ENCODE measurements at places on chromosomes 2 and 18. TPM values are rescaled to one million over a fixed set of nuclear protein-coding genes. Genes with fewer than 3 reads are reported as not detected.

GRCh38 chr2:66565291-66565690, 130.4 kb downstream of the MEIS1 start:
- DNase-seq = no peak

DNA sequence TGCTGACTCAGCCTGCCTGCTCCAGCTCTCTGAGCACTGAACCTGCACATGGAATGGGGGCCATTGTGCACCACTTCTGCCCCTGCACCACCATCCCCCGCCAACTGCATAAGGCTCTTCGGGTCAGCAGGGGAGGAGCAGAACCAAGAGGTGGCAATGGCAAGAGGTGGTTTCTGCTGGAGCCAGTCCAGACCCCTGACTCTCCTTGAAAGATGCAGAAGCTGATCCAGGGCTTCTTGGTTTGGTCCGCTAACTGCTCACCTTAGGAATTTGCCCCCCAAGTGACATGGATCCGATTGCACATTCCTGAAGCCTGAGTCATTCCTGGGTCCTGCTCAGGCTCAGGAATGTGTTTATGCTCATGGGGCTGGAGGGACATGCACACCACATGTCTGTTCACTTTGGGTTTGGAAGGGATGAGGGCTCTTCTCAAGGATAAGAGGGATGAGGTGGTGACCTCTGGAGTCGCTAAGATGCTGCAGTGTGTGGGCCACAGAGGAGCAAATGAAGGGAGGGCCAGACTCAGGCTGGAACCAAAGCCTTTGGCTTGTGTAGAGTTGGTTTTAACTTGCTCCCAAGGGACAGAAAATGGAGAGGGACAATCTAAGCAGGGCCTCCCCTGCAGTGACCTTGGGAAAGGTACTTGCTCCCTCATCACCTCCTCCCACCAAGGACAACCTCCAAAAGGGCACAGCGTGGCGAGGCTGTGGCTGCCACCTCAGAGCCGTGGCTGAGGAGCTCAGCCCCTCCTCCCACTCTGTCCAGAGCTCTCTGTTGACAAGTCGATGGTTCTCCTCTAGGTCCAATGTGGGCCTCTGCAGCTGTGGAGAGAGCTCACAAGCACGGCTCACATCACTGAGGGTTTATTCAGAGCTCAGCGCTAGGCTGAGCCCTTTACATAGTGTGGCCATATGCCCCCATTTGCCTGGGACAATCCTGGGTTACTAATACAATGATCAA, 66.2 kb downstream of the HS1BP3 start:
- peak; percentile 92 for DNase-seq

GRCh38 chr2:17515652-17516051, 2.6 kb downstream of the RAD51AP2 start:
- no peak for DNase-seq

The SERPINB12 gene
- total RNA-seq = not detected

DNA sequence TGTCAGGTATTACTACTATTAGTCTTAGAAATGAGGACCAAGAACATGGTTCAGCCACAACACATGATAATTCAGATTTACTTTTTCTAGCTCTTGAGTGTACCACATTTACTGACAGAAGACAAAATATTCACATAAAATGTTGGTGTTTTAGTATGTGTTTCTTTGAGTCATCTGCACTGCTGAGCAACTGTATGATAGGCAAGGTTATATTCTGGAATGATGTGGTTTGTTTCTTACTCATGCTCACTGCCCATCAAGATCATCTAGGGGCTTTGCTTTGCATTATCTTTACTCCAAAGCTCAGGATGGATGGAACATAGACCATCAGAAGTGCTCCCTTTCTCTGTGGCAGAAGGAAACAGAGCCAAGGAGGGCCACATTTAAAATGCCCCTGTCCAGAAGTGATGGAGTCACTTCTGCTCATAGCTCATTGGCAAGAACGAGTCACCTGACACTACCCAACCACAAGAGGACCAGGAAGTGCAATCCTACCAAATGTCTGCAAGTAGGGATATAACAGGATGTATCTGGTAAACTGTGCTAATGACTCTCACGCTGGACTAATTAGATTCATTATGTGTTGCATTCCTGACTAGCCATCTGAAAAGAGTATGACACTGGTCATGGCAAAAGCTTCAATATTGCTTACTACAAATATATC, 81.5 kb downstream of the DIS3L2 start:
- no peak for DNase-seq

DNA sequence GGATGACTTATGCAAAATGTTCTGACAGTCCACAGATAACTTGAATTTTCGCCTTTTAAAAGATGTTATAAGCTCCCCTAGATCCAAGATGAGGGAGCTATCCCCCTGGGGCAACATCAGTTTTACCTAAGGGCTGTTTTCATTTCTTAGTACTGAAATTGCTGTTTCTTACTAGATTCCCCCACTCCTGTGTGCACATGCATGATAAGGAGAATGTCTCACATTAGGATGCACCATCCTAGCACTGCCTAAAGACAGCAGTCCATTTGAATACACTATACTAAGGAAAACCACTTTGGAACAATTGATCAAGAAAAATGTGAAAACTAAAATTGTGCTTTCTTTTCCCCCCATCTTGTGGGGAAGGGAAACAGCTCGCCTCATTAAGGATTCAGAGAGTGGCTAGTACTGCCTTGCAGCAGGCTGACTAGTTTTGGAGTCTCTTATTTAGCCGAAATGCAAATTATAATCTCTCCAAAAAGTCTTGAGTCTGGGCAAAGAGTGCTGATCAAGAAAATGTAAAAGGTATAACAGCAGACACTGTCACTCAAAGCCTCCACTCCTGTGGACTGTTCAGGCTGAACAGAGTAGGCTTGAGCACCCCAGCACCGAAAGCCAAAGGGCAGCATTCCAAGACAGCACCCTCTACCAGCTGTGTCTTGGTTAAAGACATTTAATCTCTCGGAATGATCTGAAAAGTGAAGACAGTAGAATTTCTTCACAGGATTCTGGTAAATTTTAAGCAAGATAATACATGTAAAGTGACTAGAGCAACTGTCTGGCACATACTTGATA, 65.0 kb downstream of the ZNF385B start:
- DNase-seq = no peak

The RESP18 gene
- total RNA-seq = not detected

GRCh38 chr2:176391148-176391419, 121.8 kb downstream of the MTX2 start:
- DNase-seq = peak; percentile 0

DNA sequence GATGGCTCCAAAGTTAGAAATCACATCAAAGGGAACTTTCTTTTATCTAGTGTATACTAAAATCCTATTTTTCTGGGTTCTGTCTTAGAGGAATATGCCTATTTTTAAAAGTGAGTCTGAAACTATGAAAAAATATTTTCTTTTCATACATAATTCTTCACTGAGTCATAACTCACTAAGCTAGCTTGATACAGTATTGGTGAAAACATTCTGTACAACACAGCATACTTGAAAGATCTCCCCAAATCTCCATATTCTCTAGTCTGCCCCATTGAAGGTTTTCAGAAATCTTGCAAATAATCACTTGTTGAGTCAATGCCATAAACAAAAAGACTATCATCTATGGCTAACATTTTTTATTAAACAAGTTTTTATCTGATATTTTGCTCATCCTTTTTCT, 44.5 kb downstream of the COL3A1 start:
- no peak for DNase-seq

GRCh38 chr2:208990716-208991115, 433.1 kb upstream of the MAP2 start:
- DNase-seq = no peak

- DNase-seq = peak; percentile 35
Observed at GRCh38 chr2:18178736-18179349, 300.4 kb downstream of the KCNS3 start.

- no peak for DNase-seq
Observed at GRCh38 chr2:110755491-110756078, 23.2 kb downstream of the ACOXL start.

GRCh38 chr18:60021556-60021955, 121.8 kb downstream of the PMAIP1 start:
- DNase-seq = no peak

DNA sequence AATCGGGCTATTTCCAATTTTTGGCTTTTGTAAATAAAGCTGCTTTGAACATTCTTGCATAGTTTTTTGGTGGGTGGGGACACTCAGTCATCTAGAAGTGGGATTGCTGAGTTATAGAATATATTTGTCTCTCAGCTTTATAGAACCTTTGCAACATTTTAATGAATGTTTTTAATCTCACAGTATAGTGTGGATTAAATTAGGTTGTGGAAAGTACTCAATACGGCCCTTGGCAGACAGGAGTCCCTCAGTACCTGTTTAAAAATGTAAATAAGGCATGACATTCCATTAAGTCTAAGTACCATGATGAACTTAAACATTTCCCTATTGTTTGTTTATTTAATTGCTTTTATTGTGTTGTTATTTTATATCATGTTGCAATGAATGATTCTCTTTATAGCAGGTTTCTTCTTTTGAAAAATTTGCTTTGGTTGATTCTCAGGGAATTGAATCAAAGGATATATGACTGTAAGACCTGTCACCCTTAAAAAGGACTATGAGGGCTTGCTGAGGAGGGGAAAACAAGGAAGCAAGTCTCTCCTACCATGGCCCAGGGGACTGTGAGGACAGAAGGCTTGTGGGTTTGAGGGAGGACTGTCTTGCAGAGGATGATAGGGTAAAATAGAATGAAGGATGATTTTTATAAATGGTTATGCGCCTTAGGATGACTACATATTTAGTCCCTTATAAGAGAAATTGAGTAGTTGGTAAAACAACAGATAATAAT, 165.1 kb downstream of the RPIA start:
- DNase-seq = no peak

The SPR gene
- total RNA-seq = 52.5 TPM

The ATOH8 gene
- 13.1 TPM for total RNA-seq

The ZDBF2 gene
- total RNA-seq = 4.1 TPM

DNA sequence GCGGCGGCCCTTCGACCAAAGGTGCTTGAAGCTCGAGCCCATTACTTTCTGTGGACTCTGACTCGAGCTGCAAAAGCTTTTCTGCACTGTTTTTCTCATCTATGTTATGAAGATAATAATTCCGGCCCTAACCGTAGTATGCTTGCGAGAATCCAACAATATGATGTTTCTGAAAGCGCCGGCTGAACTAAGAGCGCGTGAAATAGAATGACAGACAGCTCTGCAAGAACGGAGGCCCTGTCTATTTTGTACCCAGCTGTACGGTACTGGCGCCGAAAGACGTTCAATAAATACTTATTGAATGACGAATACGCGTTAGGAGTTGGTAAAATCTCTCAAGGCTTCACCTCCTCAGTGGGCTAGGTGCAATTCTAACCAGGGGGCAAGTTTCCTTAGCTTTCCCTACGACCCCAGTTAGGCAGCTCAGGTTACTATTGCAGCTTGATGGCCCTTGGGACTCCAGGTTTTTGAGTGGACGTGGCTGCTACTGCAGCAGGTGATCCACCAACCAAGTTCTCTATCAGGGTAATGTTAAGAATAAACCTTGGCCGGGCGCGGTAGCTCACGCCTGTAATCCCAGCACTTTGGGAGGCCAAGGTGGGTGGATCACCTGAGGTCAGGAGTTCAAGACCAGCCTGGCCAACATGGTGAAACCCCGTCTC, 570 bp downstream of the SCRN3 start:
- DNase-seq = no peak

The FSHR gene
- not detected for total RNA-seq

DNA sequence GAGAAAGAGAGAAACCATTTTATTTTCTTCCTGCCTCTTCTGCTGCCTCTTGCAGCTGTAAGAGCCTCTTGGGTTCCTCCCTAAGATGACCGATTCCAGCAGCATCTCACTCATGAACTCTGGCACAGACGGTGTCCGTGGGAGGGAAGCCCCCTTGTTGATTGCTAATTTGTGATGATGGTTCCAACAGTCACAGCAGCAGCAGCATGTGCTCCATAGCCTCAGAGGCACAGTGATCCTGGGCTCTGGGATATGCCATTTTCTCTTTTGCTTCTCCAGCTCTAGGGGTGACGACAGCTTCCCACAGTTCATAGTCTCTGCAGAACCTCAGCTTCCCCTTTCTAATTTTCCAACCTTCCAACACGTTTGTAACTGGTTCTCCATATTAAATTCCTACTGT, 324.2 kb upstream of the HS6ST1 start:
- no peak for DNase-seq

DNA sequence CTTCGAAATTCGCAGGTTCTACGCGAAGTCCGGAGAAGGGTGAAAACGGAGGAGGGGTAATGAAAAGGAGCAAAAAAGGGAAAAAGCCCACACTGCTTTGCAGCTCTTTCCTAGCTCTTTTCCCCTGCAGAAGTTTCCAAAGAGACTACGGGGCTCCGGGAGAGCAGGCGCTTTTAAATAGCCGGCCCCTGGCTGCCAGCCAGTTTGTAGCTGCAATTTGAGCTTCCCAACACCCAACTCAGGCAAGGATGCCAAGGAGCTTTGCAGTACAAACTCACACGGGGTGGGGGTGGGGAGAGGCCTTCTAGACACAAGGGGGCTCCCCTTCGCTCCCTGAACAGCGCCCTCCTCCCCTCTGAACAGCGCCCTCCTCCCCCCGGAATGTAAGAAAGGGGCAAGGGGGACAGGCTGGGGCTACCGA, at the start of gene IGFBP5:
Gene IGFBP5, minus strand, starts transcription at position 149 of the 421 bp plus-strand sequence. CDS start 774 bp downstream, outside the sequence.
- DNase-seq = peak; percentile 82

GRCh38 chr2:226131299-226131784, 668.3 kb downstream of the IRS1 start:
- DNase-seq = no peak

The CHCHD5 gene
- total RNA-seq = 38.6 TPM

- no peak for DNase-seq
Observed at GRCh38 chr2:217844696-217845095, 158.1 kb downstream of the TNS1 start.

DNA sequence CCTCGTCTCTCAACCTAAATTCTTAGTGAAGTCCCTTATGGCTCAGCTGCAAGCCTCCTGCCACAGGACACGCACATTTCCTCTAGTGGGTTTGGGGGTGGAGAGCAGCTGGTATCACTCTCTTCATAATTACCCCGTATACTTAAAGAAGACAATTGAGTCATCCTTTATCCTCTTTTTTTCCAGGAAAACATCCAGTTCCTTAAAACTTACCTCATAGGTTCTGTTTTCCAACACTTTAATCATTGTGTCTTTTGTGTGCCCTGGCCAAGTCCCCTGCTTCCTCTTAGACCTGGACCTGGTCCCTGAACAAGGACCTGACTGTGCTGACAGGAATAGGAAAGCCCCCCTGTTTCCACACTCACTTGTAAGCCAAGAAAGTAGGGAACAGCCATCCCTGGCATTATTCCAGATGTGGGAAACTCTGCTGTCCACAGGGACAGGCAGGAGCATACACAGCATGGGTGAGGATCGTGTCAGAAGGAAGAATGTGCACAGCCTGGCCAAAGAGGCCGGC, 42.3 kb upstream of the MYO1B start:
- no peak for DNase-seq

- DNase-seq = no peak
Observed at GRCh38 chr18:41501848-41502247, 453.2 kb upstream of the PIK3C3 start.

GRCh38 chr2:43047187-43047780, 179.1 kb downstream of the ZFP36L2 start:
- no peak for DNase-seq

DNA sequence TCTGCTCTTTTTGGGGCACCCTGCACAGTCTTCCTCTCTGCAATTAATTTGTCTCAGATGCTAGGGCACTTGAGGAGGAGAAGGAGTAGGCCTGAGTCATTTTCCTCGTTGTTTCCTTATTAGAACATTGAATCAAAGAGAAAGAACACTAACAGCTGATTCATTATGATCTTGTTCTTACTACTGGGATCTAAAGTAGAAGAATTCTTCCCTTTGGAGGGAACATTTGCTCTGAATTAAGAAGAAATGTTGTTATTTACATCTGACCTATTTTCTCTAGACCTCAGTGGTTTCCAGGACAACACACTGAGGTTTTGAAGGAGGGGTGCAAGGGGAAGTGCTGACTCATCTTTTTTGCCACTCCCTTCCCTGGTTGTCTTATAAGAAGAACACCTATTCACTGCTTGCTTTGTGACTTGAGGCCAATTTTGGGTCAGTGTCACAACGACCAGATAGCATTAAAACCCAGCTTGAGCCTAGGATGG, 24.3 kb upstream of the STAT1 start:
- DNase-seq = peak; percentile 39
